ENCODE measurements at places on chromosomes 7 and 10.

DNA sequence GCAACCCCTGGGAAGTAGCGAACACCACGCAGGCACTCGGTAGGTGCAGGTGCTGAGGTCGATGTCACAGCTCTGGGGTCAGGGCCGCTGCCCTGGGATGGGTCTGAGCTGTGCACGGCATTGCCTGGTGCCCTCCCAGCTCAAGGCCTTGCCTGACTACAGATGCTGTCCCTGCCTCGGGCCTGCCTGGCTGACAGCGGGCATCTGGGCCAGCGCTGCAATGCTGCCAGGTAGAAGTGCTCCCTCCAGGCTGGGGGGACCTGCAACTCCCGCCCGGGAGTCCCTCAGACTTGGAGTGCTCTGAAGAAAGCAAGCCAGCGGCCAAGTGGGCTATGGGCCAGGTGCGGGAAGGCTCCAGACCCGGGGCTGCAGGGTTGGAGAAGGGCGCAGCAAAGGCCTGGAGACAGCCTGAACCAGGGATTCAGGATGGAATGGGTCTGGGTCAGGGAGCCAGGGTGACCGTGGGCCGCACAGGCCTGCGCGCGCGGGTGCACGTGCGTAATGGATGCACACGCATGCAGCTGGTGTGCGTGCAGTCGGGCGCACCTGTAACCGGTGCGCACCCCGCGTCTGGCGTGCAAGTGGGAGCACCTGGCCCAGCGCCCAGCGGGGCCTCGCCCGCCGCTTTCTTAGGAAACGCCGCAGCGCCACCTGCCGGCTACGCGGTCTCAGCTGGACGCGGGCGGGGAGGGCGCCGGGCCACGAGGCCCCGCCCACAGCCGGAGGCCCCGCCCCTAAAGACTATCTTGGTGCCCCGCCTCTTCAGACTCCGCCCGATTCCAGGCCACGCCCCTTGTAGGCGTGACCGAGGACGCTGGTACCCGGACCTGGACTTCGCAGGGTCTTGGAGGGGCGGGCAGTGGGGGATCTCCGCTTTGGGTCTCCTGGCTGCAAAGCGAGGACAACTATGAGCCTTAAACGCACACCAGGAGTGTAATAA, 46.7 kb downstream of the MICALL2 start:
- DNase-seq, result peak; percentile 34

DNA sequence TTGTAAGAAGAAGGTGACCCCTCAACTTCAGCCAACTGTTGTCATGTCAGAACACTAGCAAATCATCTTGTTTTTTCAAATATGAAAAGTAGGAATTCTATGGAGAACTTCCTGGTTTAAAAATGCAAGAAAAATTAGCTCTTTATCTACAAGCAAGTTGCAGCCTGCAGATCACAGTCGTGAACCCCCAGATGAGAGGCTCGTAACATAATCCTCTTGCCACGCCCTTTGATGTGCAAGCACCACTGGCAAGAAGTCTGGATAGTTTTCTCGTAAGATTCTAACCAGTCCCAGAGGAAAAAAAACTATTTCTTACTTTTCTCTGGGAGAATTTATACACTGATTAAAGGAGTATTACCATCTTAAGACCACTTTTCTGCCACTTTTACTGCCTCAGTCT, 132.3 kb downstream of the DPY19L1 start:
- no peak for DNase-seq

DNA sequence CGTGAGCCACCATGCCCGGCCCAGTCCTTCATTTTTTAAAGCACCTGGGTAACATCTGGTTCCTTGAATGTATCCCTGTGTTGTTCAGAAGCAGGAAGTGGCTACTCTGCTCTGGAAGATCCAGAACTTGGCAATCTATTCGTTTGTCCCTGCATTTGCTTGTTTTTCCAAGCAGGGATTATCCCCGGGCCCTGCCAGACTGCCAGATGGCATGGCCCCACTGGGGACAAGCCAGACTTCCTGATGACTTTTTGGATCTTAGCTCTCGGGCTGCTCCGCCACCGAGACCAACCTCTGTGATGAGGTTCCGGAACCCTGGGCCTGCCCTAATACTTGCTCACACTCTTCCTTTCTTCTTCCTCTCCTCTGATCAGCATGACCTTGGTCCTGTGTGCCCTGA, 496.7 kb downstream of the TYW1 start:
- DNase-seq, result peak; percentile 85

- DNase-seq, result no peak
Measured at GRCh38 chr10:80421707-80422536, 13.6 kb downstream of the PRXL2A start.

DNA sequence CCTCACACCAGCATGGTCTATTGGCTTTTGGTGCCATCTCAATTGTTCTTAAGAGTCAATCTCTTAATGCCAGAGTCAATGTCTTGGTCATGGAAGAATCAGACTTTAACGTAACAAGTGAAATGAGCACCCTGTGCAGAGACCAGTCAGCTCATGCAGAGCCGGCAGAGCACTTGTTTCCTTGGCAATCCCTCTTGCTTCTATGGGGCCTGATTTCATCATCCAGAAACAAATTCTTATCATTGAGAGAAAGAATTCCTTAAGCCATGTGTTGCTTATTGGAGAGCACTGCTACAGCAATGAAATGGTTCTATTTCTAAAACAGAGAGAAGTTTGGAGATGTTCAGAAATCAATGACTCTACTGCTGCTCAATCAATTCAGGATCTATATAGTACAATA, 212.8 kb downstream of the IPMK start:
- no peak for DNase-seq

GRCh38 chr10:105691811-105692210, 1050.7 kb downstream of the SORCS3 start:
- no peak for DNase-seq

GRCh38 chr7:132785870-132786269, 209.6 kb upstream of the PLXNA4 start:
- no peak for DNase-seq

- DNase-seq, result no peak
Measured at GRCh38 chr7:39509436-39509835, 56.8 kb upstream of the YAE1 start.

DNA sequence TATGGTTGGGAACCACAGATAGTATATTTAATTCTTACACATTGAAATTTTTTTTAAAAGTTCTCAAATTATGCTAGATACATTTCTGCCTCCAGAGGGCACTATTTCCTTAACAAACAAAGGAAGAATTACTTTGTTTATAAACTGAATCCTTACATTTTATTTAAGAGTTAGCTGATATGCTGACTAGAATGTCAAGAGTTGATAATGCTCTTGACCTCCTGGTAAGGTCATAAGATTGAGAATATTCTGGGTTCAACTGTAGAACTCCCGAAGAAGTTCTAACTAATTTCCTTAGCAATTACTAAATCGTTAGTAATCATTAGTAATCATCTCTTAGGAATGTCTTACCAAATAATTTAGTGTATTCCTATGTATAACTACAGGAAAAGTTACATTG, 95.3 kb upstream of the CYP26C1 start:
- no peak for DNase-seq

- no peak for DNase-seq
Measured at GRCh38 chr7:28329661-28330363, 82.5 kb upstream of the CREB5 start.

- DNase-seq, result no peak
Measured at GRCh38 chr7:148825338-148825737, 58.8 kb downstream of the EZH2 start.

DNA sequence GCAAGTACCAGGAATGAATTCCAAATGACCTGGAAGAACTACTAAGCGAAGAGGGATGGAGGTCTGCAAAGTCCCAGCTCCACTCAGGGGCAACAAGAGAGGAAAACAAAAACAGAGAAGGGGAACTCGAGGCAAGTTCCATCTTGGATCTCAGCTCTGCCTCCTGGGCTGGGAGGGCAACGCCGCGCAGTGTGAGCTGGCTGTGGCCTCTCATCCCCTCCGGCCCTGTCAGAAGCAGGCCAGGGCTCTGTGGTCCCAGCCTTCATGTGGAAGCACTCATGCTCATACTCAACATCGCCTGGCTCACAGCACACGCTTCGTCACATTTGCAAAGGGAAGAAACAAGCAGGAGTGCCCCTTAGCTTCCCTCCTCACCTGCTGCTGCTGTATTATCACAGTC, 627.9 kb upstream of the MGMT start:
- no peak for DNase-seq

DNA sequence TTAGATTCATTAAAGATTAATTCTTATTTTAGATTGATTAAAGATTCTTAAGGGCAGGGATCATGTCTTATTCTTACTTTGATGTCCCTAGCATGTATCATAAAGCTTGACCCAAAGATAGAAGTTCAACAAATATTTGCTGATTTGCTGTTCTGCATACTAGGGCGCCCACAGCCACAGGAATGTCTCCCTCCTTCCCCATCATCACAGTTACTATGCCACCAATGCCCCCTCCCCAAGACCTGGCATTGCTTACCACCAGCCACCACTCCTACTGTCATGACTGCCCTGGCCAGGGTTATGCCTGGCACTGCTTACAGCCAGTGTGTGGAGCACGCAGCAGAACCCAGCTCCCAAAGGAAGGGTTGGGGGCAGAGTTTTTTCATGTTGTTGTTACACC, 86.7 kb upstream of the AGK start:
- no peak for DNase-seq

GRCh38 chr7:42137941-42138340, 99.1 kb downstream of the GLI3 start:
- no peak for DNase-seq

- peak; percentile 92 for DNase-seq
Measured at GRCh38 chr7:66146701-66147100, 32.1 kb downstream of the CRCP start.

DNA sequence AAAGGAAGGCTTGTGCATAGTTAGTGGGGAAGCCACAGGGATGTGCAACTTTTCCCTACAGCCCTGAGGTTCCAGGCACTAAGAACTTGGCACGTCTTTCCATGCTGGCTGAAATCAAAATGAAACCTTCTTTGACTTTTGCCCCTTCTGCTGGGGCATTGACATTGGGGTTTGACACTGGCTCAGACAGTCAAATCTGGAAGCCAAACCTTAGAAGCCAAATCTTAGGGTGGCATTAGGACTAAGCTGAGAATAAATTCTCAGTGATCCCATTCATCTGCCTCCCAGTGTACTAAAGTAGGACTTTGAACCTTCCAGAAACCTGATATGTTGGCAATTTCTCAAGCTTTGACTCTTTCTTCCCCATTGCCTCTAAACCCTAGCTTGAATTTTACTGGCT, 31.3 kb upstream of the INSYN2A start:
- no peak for DNase-seq

- no peak for DNase-seq
Measured at GRCh38 chr7:37408291-37409228, 40.1 kb downstream of the ELMO1 start.

DNA sequence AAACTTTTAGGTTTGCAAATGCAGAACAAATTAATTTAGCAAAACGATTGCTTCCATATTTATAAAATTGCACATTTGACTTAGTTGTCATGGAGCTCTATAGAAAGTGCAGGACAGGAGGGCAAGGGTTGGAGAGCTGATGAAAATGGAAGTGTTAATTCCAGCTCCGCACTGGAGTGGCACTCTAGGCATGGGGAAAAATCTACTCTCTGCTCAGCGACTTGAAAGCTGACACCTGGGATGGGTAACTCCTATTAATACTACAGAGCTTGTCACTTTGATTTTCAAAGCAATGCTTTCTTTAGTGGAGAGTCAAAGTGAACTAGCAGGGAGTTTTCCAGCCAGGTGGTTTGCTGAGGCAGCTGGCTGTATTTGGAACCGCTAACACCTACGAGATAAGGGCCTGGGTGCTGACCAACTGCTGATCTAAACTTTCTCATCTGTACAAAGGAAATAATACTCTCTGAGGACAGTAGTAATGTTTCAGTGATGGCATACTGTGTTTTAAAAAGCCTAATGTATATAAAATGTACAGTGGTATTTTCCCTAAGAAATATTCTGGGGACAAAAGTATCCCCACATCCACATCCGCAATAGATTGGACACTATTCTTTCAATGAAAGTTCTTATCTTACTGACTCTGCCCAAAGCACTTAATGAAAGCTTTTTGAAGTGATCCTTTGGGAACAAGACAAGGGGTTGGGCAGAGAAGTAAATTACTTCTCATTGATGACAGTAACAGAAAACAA, 444.3 kb downstream of the GPAM start:
- DNase-seq, result no peak

DNA sequence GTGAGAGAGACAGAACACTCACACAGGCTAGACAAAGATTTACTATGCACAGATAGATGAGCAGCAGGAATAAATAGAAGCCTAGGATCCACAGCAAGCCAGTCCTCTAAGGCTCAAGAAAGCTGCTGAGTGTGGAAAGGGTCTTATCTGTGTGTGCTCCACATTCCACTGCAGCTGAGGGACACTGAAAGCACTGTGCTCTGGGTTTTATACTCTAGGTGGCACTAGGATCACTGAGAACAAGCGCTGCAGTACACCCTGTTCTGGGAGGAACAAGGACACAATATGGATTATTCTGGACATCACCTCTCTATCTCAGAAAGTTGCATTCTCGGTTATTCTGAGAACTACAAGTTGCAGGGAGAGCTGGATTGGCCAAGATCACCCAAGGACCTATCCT, 4.9 kb upstream of the KLHL7 start:
- no peak for DNase-seq

DNA sequence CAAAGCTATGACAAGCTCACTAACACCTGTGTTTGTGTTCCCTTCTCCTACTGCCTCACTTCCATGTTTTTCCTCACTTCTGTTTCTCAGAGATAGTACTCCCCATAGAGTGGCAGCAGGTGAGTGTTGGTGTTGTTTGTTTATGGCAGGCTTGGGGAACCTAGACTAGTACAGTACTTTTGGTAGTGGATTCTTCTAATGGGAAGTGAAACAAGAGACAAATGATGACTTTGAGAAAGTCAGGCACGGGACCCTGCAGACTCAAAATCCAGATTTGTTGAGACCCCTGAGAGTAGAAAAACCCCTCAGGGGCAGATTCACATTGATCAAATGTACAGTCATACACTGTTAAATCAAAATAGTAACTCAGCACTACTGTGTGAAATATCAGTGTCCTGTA, 6.4 kb upstream of the CFAP69 start:
- DNase-seq, result no peak

- no peak for DNase-seq
Measured at GRCh38 chr7:101690061-101690460, 61.0 kb upstream of the MYL10 start.

GRCh38 chr10:128877141-128877540, 589.9 kb upstream of the MGMT start:
- no peak for DNase-seq

- peak; percentile 19 for DNase-seq
Measured at GRCh38 chr10:101241840-101242707, 12.8 kb upstream of the LBX1 start.

- no peak for DNase-seq
Measured at GRCh38 chr10:99369126-99369525, 40.0 kb downstream of the CNNM1 start.

DNA sequence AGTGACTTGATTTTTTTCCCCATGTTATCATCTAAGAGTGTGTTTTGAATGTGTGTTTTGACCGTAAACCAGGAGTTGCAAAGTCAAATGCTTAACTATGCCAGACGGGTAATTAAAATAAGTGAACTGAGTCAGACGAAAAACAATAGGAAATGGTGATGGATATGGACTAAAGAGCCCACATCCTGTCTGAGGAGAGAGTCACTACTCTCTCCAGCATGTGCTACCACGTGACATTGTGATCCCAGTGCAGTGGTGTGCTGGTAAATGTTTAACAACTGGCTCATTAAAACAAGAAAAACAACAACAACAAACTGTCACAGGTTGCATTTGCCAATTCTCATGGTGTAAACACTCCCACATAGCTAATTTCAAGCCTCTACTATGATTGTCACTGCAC, 164.3 kb downstream of the SUGCT start:
- DNase-seq, result no peak

GRCh38 chr7:30413864-30414263, 64.7 kb downstream of the NOD1 start:
- DNase-seq, result no peak

All from NCI-H524 treated with DMSO at 0.1 percent for 48 hours (cell line).